ENCODE measurements at places on chromosomes 1 and 21.

GRCh38 chr1:119372503-119373086 is 4.0 kb downstream of the HAO2 start:
- peak; percentile 46 for DNase-seq

GRCh38 chr1:162868972-162869371 is 8.0 kb upstream of the CCDC190 start:
- no peak for DNase-seq

- no peak for DNase-seq
These were observed 56.8 kb downstream of the USP1 start for GRCh38 chr1:62493656-62494055.

DNA sequence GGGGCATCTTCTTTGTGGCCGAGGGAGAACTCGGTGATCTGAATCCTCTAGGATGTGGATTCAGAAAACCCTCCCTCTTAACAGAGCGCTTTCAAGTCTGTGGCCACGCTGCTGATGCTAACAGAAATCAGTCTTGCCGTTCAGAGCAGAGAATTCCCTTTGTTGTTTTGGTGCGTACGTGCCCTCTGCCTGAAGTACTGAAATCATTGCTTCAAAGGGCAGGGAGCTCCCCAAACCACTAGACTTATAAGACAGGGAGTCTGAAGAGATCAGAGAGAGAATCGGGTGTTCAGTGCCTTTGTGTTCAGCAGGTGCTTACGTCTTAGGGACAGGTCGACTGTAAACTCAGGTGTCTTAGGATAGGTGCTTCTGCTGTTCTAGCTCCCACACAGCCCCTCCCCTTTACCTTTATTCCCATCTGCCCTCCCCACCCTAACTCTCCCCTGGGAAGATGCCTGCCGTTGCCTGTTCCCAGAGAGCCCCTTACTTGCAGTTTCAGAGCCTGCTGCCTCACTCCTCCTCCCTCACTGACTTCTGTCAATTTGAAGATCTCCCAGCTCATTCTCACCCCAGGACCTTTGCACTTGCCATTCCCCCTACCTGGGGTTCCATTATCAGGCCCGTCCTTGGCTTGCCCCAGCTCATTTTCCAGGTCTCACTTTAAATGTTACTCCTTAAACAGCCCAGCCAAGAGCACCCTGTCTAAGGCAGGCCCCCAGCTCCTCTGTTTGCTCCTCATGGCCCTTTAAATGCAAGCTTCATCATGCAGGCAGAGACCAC is 143.0 kb downstream of the CAMTA1 start:
- no peak for DNase-seq

DNA sequence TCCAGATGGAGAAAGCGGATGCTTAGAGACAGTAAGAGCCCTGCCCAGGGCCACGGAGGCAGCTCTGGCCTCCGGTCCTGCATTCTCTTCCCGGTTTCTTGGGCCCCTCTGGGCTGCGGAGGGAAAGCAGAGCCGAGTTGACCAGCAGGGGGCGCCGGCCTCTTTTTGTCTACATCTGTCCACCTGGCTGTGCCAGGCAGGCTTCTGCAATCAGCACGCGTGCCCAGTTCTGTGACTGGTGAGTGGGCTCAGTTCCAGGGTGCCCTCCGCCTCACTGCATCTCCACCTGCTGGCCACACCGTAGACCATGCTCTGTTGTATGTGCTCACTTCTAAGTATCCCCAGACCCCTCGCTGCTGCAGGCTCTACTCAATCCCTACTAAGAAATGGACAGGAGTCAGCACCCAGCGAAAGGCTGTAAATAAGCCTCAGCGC is 6.7 kb upstream of the HUNK start:
- peak; percentile 72 for DNase-seq

- DNase-seq, result peak; percentile 43
These were observed 2.7 kb upstream of the NTNG1 start for GRCh38 chr1:107138166-107138565.

DNA sequence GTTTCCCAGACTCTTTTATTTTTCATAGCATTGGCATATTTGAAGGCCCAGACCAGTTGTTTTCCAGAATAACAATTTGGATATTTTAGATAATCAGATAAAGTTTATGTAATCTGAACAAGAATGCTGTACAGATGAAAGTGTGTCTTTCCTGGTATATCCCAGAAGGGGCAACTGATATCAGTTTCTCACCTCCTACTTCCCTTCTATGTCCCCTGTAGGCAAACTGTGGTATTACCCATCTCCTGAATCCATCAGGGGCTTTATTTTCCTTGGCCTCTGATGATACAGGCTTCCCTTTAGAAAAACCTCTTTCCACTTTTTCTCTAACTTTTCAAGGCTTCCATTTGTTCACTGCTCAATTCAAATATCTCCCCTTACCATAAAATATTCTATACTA is 87.5 kb upstream of the RGS1 start:
- no peak for DNase-seq

Data from fibroblast of upper back skin (primary cell).